ENCODE measurements at places on chromosomes 16 and 17. TPM values are rescaled to one million over a fixed set of nuclear protein-coding genes. Genes with fewer than 3 reads are reported as not detected.

Gene TAOK2
- 62.6 TPM for total RNA-seq

Gene RSKR
- 13.1 TPM for total RNA-seq

Gene TCF25
- total RNA-seq = 211 TPM

Gene SRL
- total RNA-seq = 0.88 TPM

Gene SLC6A2
- not detected for total RNA-seq

Gene INCA1
- total RNA-seq = 1.2 TPM

Gene ABCA3
- total RNA-seq = 36.5 TPM

Gene ITGAD
- total RNA-seq = not detected

- no peaks in the 10 kb centered on the region for H3K27me3 ChIP-seq
- no peaks in the 10 kb centered on the region for H3K36me3 ChIP-seq
- H3K4me1 ChIP-seq = no peaks in the 10 kb centered on the region
- DNase-seq = no peak
- H3K27ac ChIP-seq = no peak overlapping the region
- no peak overlapping the region for H3K4me3 ChIP-seq
Observed at GRCh38 chr16:50396761-50397535, 28.2 kb upstream of the BRD7 start.

- DNase-seq = no peak
- H3K4me3 ChIP-seq = no peak overlapping the region
- H3K27me3 ChIP-seq = no peaks in the 10 kb centered on the region
Observed at GRCh38 chr16:87560428-87561199, 41.7 kb upstream of the JPH3 start.

DNA sequence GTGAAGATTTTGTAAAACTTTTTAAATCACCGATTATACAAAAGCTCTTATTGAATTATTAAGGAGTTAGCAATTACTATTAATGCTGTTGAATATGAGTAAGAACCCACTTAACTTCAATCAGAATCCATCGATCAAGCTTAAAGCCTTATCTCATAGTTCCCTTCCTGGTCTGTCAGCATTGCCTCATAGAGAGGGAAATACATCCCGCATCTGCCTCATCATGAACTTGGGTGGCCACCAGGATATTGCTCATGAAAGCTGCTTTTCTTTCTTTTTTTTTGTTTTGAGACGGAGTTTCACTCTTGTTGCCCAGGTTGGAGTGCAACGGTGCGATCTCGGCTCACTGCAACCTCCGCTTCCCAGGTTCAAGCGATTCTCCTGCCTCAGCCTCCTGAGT is 66.7 kb downstream of the PIGL start:
- H3K4me1 ChIP-seq = peaks cover 19% of the 10 kb centered on the region
- no peaks in the 10 kb centered on the region for H3K27me3 ChIP-seq
- H3K4me3 ChIP-seq = no peak overlapping the region
- H3K36me3 ChIP-seq = no peaks in the 10 kb centered on the region

DNA sequence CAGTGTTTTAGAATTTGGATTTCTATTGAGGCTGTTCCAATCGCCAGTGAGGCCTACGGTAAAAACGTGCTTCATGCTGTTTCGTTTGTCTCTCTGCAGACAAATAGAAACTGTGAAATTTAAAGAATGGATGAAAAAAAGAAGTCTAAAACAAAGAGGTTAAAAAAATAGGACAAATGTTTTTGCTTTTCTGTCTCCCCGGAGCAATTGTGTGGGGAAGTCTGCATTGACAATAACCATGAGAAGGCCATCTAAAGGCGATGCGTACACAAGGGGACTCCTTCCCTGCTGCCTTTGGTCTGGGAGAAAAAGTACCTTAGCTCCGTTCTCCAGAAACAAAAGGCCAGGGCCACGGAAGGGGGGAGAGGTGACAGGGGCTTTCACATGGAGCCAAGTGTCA is 4.6 kb upstream of the ZFHX3 start:
- peaks cover 72% of the 10 kb centered on the region for H3K4me1 ChIP-seq
- no peaks in the 10 kb centered on the region for H3K36me3 ChIP-seq

- no peaks in the 10 kb centered on the region for H3K36me3 ChIP-seq
- H3K27ac ChIP-seq = no peak overlapping the region
- DNase-seq = no peak
Observed at GRCh38 chr17:82694647-82695046, 3.9 kb downstream of the RAB40B start.

DNA sequence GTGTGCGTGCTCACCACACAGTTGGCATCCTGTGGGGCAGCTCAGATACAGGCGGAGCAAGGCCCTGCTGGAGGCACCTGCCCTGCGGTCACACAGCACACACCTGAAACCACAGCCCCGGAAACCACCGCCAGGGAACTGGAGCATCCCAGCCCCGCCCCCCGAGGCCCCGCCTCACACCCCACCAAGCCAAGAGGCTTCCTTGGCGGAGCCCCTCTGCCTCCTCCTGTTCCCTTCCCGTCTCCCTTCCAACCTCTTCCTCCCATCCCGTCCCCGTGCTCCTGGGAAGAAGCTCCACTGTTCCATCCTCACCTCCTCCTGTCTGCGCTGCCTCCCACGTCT is 205.5 kb downstream of the NTN1 start:
- no peak overlapping the region for H3K27ac ChIP-seq
- H3K27me3 ChIP-seq = no peaks in the 10 kb centered on the region

GRCh38 chr16:66026211-66026610 is 340.3 kb upstream of the CDH5 start:
- no peaks in the 10 kb centered on the region for H3K4me1 ChIP-seq
- H3K4me3 ChIP-seq = no peak overlapping the region
- no peak for DNase-seq
- H3K27me3 ChIP-seq = no peaks in the 10 kb centered on the region
- no peaks in the 10 kb centered on the region for H3K36me3 ChIP-seq

DNA sequence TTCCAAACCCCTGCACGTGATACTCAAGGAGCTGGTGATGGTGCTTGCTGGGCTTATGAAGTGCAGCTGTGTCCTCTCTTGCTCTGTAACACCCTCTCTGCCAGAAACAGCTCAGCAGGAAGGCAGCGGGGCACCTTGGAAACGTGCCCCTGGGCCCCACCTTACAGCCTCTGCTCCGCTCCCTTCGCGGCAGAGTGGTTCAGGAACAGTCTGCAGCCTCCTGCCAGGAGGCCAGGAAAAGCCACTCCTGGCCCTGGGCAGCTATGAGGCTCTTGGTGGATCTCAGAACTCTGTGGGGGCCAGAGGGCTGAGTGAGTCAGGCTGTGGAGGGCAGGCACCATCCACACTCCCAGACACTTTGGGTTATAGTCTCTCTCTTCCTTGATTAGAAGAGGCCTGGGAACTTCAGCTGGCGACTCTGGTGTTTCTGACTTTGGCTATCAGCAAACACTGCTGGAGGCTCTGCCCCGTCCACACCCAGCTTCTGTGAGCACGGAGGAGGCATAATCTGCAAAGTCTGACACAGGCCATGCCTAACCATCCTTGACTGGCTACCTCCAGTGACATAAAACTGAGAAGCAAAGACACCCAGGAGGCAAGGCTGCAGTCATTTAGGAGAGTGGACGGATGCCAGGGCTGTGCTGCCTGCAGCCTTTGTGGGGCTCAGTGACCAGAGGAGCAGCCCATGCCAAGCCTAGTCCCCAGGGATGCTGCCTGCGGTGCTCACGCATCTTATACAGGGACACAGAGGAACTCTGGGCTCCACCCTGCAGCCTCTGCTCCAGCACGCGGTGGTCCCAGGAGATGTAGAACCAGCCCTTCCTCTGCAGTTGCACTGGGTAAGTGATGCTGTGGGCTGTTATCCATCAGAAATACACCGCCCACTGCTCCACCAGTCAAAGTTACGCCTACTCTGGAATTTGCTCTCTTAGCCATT is 65.3 kb downstream of the METRNL start:
- no peak overlapping the region for H3K4me3 ChIP-seq
- no peak overlapping the region for H3K27ac ChIP-seq
- DNase-seq = peak; percentile 47
- no peaks in the 10 kb centered on the region for H3K27me3 ChIP-seq
- no peaks in the 10 kb centered on the region for H3K36me3 ChIP-seq

DNA sequence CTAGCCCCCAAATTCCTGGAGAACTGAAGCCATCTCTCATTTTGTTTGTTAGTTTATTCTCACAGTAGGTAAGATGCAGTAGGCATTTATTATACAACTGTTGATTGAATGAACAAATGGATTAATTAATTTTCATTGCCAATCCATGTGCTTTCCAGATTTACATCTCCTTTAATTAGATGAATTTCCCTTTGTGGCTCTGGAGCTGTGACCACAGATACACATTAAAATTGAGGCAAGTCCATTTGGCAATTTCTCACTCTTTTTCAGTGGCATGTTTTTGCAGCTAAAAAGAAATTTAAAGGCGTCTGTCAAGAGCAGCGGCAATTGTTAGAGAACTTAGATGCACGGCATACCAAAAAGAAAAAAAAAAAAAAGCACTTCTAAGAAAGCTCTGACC is 635.4 kb upstream of the SOX9 start:
- H3K4me3 ChIP-seq = no peak overlapping the region
- H3K4me1 ChIP-seq = no peaks in the 10 kb centered on the region
- no peaks in the 10 kb centered on the region for H3K36me3 ChIP-seq
- no peak for DNase-seq
- H3K27ac ChIP-seq = no peak overlapping the region
- H3K27me3 ChIP-seq = no peaks in the 10 kb centered on the region

- DNase-seq = peak; percentile 32
- no peak overlapping the region for H3K27ac ChIP-seq
- peaks cover 46% of the 10 kb centered on the region for H3K4me1 ChIP-seq
Observed at GRCh38 chr17:16491131-16491702, 776 bp downstream of the LRRC75A start.

DNA sequence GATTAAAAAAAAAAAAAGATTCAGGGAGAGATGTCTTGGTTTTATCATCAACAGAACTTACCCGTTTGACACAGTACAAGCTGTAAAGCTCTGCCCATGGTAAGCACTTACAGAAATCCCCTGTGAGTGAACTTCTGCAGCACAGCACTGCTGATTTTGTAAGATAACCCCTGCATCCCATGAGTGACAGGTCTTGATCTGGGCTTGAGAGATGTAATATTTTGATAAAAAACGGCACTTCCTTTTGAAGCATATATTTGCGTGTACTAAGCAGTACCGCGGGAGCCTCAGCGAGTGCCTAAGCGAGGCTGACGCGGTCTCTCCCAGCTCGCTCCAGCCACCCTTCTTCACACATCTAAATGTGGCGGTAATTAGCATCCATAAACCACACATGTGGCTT is 50.5 kb downstream of the IKZF3 start:
- no peak overlapping the region for H3K27ac ChIP-seq
- H3K4me1 ChIP-seq = peaks cover 11% of the 10 kb centered on the region
- H3K27me3 ChIP-seq = no peaks in the 10 kb centered on the region
- no peak for DNase-seq

GRCh38 chr16:26752166-26752565 is 314.6 kb upstream of the C16orf82 start:
- H3K4me1 ChIP-seq = no peaks in the 10 kb centered on the region
- no peaks in the 10 kb centered on the region for H3K27me3 ChIP-seq
- no peaks in the 10 kb centered on the region for H3K36me3 ChIP-seq
- DNase-seq = no peak
- H3K4me3 ChIP-seq = no peak overlapping the region
- H3K27ac ChIP-seq = no peak overlapping the region

DNA sequence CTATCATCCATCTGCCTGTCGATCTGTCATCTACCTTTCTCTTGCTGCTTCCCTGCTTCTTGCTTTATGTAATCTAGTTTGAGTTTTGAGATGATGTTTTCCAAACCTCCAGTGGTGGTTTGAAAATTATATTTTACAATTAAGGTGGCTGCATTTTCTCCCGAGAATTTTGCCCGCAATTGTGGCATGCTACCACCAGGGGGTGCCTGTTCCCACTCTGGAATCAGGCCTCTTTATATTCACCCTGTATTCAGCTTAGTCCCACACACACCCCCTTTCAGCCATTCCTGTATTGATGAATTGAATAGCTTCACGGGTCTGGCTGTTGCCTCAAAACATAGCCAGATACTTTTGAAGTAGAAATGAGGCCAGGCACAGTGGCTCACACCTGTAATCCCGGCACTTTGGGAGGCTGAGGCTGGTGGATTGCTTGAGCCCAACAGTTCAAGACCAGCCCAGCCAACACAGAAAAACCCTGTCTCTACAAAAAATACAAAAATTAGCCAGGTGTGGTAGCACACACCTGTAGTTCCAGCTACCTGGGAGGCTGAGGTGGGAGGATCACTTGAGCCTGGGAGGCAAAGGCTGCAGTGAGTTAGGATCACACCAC is 3.2 kb downstream of the PRSS22 start:
- H3K27ac ChIP-seq = no peak overlapping the region
- H3K27me3 ChIP-seq = no peaks in the 10 kb centered on the region

DNA sequence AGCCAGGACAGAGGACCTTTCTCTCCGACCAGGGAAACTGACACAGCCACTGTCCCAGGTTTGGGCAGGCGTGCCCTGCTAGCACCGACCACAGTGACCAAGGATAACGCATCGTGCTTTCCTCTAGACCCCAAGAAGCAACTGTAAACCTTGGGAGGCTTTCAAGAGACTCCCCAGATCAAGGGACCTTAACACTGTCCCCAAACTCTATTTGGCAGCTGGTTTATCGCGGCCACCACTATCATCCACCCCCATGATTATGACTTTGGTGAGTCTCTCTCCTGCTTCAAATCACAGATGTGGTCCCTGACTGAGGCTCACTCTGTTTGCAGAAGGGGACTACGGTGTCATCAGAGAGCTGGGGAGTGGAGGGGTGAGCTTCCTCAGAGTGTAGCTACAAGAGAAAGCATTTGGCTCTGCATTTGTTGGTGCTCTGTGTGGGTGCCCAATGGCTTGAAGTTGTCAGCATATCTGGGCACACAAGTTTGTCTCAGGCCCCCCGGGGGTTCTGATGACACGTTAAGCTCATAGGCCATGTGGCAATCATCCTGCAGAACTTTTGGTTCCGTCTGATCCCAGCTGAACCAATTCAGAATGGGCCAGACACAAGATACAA is 408.0 kb downstream of the SLC39A11 start:
- H3K27ac ChIP-seq = no peak overlapping the region
- H3K36me3 ChIP-seq = no peaks in the 10 kb centered on the region
- no peaks in the 10 kb centered on the region for H3K27me3 ChIP-seq
- DNase-seq = no peak

- H3K27ac ChIP-seq = peak overlapping the region; percentile 18
- no peak for DNase-seq
- H3K4me3 ChIP-seq = no peak overlapping the region
- H3K36me3 ChIP-seq = no peaks in the 10 kb centered on the region
- H3K4me1 ChIP-seq = peaks cover 10% of the 10 kb centered on the region
Observed at GRCh38 chr16:30996324-30996984, 11.4 kb downstream of the HSD3B7 start.

- H3K36me3 ChIP-seq = no peaks in the 10 kb centered on the region
- H3K4me3 ChIP-seq = no peak overlapping the region
- DNase-seq = no peak
- peaks cover 32% of the 10 kb centered on the region for H3K4me1 ChIP-seq
- no peak overlapping the region for H3K27ac ChIP-seq
- H3K27me3 ChIP-seq = no peaks in the 10 kb centered on the region
Observed at GRCh38 chr16:53805113-53805512, 101.2 kb downstream of the FTO start.

GRCh38 chr17:74748279-74748528 is 224 bp upstream of the NHERF1 start:
- no peak for DNase-seq
- H3K4me1 ChIP-seq = peaks cover 30% of the 10 kb centered on the region
- peak overlapping the region; percentile 55 for H3K27ac ChIP-seq
- H3K27me3 ChIP-seq = no peaks in the 10 kb centered on the region
- H3K4me3 ChIP-seq = no peak overlapping the region
- no peaks in the 10 kb centered on the region for H3K36me3 ChIP-seq

- peak overlapping the region; percentile 70 for H3K27ac ChIP-seq
- no peaks in the 10 kb centered on the region for H3K36me3 ChIP-seq
- H3K4me3 ChIP-seq = peak overlapping the region; percentile 75
- H3K27me3 ChIP-seq = no peaks in the 10 kb centered on the region
- peaks cover 32% of the 10 kb centered on the region for H3K4me1 ChIP-seq
- DNase-seq = peak; percentile 58
Observed at GRCh38 chr17:17681744-17682292, 560 bp downstream of the RAI1 start.

All from thyroid gland (tissue), 4 donors.